Hippocampal formation (tissue), 2 donors: ENCODE measurements at places on chromosomes 6 and 20.
A peak's percentile ranks its signal among the peaks of the same experiment; 100 is the strongest.

- peak; percentile 12 for DNase-seq
These were observed 423.1 kb downstream of the MAFB start for GRCh38 chr20:40265825-40266533.

GRCh38 chr6:28474441-28475219, 31.3 kb upstream of the ZSCAN23 start:
- peak; percentile 35 for DNase-seq

DNA sequence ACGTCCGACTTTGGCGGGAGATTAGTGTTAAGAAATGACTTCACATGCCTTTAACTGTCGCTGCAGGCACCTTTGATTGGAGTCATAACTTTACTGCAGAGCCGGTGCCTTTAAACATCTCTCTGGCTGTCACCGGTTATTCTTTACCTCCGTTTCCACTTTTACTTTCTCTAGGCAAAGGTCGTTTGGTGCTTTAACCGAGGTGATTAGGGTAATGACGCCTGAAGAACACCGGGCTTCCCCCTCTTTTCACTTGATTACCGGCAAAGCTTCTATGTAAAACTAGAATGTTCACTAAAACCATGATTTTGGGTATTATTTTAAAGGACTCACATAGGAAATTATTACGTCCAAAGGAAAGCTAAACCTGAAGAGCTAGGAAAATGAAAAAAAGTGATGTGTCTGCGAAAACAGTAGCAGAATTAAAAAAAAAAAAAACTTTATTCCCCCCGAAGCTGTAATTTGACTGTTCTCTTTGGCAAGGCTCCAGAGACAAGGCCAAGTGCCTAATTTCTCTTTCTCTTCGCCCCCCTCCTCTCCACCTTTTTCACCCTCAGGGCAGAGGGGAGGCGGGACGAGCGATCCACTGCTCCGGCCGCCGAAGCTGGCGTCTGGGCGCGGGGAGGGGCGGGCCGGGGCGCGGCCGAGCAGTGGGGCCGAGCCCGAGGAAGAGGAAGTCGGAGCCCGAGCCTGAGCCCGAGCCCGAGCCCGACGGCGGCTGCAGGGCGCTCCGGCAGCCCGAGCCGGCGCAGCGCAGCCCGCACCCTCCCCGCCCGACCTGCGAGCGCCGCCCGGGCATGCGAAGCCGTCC, at the start of gene PLEKHG1:
Gene PLEKHG1 (plus strand): TSS at position 687 of the 811 bp plus-strand sequence. CDS start 133,797 bp downstream, outside the sequence.
- DNase-seq, result peak; percentile 28

DNA sequence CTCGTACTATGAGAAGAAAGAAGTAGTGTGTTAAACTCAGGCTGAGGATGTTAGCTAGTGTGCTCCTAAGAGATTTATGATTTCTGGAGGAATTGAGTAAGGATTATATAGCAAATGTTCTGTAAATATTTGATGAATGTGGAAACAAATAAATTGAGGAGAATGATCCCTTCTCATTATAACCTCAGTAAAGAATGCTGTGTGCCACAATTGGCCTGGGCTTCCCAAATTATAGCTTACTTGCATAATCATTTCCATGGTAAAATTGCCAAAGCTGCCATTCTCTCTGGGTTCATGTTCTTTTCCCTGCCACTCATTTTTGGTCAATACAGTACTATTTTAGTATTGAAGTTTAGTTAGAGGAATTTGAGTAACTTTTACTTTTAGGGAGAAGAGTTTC, 128.5 kb downstream of the FLRT3 start:
- no peak for DNase-seq

- no peak for DNase-seq
These were observed 67.7 kb downstream of the PYGB start for GRCh38 chr20:25315418-25316210.

DNA sequence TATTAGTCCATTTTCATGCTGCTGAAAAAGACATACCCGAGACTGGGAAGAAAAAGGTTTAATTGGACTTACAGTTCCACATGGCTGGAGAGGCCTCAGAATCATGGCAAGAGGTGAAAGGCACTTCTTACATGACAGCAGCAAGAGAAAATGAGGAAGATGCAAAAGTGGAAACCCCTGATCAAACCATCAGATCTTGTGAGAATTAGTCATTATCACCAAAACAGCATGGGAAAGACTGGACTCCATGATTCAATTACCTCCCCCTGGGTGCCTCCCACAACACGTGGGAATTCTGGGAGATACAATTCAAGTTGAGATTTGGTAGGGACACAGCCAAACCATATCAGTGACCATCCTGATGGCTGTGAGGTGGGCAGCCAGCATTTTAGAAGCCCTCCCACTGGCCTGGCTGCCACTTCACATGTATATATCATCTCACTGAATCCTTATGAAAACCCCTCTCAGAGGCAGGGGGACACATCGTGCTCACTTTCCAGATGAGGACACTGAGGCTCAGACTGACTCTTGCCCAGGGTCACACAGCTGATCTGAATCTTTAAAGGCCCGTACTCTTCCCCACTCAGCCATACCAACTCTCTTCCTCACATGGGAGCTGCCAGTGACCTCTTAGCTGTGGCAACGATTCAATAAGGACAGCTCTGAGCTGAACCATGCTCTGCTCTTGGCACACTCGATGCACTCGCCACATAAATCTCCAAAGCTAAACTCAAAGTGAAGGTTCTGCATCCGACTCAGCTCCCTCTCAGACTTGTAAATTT, 25.7 kb downstream of the BMP7 start:
- DNase-seq, result no peak

- no peak for DNase-seq
These were observed 29.7 kb upstream of the FAM50B start for GRCh38 chr6:3819161-3820110.
